ENCODE measurements at places on chromosomes 11 and 22.

DNA sequence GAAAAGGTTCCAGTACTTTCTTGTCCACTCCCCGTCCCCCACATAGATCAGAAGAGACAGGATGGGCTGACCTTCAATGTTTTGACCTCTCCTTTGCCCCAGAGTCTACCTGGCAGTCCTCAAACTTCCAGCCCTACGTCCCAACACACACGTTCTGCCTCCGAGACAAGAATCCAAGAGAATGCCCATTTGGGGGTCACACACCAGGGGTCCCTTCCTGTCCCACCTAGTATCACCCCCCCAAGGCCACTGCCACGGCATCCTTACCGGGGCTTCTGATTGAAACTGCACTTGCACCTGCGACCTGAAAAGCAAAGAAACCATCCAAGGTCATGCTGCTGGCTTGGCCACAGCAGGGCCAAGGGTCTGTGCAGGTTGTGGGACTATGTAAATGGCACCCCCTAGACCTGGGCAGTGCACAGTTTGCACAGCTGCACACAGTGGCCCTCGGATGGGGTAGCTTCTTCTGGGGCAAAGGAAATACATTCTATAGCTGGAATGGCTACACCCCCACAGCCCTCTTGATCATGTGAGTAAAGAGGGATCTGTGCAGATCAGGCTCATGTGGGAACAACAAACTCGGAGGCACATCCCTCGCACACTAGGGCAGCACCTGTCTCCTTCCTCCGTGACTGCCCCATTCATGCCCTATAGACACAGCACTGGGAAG, 16.5 kb upstream of the FXYD2 start:
- no peak for DNase-seq

DNA sequence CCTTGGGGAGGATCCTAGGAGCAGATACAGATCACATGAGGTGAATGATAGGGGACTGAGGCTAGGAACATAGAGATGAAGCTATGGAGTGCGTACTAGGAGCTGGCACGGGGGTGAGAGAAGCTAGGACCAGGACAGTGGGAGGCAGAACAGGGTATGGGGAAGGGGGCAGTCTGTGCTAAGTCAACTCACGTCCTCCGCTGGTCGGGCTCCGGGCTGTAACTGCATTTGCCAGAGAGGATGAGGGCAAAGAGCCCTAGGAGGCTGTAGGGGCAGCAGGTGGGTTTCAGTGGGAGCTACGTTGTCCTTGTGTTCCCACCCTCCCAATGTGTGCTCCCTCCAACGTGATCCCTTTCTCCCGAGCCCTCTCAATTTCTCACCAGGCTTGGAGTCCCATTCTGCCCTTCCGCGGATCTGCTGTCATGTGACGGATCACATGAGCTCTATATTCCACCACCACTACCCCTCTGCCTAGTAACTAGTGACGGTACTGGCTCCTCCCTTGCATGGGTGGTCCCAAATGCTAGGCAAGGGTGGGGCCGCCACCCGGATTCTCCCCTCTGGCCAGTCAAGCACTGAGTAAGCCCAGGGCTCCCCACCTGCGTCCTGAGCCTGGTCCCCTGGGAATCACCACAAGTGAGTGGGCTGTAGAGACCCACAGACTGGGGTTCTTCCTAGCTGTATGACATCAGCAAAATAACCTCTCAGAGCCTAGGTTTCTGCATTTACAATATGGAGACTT, at the start of gene TPP1:
Gene TPP1, minus strand, starts transcription at position 419 of the 742 bp plus-strand sequence. Its CDS starts 22 bp downstream, at position 397.
- peak; percentile 78 for DNase-seq

DNA sequence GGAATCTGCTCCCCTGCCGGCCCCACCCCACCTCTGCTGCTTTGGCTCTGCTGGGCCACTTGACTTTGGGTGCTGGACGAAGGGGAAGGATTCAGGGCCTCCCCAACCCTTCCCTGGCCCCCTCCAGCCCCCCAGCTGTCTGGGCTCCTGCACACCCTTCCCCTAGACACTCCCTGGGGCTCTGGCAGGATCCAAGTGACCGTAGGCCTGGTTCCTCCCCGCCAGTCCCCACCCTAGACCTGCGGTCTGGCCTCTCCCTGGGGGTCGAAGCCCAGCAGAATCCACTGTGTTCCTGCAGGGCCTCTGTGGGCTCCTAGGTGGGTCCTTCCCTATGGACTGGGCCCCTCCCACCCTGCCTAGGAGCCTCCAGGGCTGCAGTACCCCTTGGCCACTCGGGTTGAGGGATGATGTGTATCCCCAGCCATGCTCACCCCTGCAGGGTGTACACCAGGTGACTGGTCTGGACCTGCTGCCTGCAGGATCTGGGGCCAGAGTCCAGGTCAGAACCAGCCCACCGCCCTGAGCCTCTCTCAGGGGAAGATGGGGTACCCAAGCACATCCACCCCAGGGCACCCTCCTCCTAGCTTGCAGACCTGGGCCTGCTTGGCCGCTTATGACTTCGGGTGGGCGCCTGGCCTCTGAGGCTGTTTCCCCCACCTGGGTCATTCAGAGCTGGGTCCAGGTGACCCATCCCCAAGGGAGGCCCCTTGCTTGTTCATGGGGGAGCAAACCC, 5.6 kb downstream of the PIM3 start:
- no peak for DNase-seq

DNA sequence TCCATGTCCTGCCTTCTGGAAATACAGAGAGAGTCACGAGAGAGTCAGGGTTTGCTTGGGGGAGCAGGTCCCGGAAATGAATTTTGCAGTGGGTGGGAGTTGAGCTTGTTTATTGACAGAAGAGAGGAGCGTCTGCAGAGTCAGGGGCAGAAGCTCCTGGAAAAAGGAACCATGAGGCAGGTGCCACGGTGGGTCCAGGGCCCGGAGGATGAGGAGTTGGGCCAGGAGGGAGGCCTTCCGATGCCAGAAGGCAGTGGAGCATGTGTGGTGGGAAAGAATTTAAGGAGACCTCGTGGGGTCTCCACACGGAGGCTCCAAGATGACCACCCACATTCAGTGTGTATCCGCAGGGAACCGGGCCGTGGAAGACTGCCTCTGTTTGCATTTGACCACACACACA, 461.2 kb downstream of the BRD1 start:
- DNase-seq = no peak

DNA sequence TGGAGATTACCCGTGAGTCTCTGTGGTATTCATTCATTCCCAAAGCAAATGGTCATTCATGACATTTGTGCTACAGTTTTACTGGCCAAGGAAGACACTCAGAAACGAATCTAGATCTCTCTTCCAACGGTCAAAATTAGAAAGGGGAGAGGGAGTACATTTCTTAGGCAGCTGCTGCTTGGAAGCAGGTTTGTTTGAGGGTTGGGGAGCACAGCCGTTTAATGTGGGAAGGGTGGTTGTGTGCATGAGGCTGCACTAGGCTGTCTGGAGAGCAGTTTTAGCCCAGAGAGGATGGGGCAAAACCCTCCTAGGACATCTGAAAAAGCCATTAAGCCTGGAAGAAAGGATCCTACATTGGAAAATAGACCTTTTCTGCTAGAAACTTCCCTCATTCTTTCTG, 29.7 kb upstream of the TIMP3 start:
- DNase-seq = no peak

- peak; percentile 70 for DNase-seq
Observed at GRCh38 chr11:65471447-65471891, 27.4 kb upstream of the MALAT1 start.

DNA sequence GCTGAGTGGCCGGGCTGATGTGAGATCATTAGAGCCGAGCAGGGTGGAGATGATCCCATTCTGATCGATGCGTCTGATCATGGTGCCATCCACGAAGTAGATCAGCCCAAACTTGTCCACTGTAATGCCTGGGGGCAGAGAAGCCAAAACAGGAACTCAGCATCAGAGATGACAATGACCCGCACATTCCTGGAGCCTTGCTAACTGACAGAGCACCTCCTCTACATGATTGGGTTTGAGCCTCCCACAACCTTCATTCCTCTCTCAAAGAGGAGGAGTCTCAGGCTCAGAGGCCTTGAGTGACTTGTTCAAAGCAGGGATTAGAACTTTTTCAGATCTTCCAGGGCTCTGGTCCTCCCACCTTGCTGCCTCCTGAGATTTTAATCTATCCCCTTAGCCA, 133.7 kb upstream of the NARS2 start:
- DNase-seq = no peak

DNA sequence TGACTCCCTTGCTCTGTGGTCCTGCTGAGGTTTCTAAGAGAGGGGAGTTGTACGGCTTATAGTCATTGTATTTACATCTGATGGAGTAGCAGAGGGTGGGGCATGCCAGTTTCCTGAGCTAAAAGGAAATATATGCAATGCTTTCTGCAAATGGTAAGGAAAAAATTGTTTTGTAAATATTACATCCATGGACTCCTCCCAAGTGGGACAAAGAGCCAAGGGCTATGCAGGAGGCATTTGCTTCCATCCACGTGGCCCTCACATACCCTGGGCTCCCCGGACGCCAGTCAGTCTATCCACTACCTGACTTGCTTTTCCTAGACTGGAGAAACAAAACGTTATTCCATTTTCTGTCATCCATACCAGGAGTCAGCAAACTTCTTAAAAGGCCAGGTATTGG, 59.7 kb upstream of the PITPNB start:
- DNase-seq = no peak

GRCh38 chr11:28627690-28628255, 519.6 kb downstream of the METTL15 start:
- no peak for DNase-seq

GRCh38 chr22:35459423-35459894, 59.5 kb downstream of the MCM5 start:
- no peak for DNase-seq

Data from retinal pigment epithelial cell (primary cell).